ENCODE measurements at places on chromosomes 12 and 14. TPM values are rescaled to one million over a fixed set of nuclear protein-coding genes. Genes with fewer than 3 reads are reported as not detected.

The DIO3 gene
- not detected for total RNA-seq

The NPFF gene
- not detected for total RNA-seq

The SLC25A21 gene
- total RNA-seq = not detected

The FLRT2 gene
- total RNA-seq = not detected

The BEGAIN gene
- 2.4 TPM for total RNA-seq

The KRT73 gene
- total RNA-seq = 65.6 TPM

The TBX5 gene
- total RNA-seq = not detected

The RD3L gene
- total RNA-seq = not detected

The HELB gene
- 59.2 TPM for total RNA-seq

The RHEBL1 gene
- 1.8 TPM for total RNA-seq

The GALNT9 gene
- total RNA-seq = not detected

The TMX1 gene
- 13.3 TPM for total RNA-seq

The ARHGEF25 gene
- total RNA-seq = 1.2 TPM

The RNASE12 gene
- not detected for total RNA-seq

The OSBPL8 gene
- 108 TPM for total RNA-seq

The SPRYD3 gene
- 48.0 TPM for total RNA-seq

The ORAI1 gene
- 34.4 TPM for total RNA-seq

The PTGER2 gene
- total RNA-seq = 2.7 TPM

The CLEC1B gene
- 0.91 TPM for total RNA-seq

The MIP gene
- total RNA-seq = not detected

The LPAR5 gene
- 7.7 TPM for total RNA-seq

The ARHGDIB gene
- 776 TPM for total RNA-seq

The KRT6A gene
- total RNA-seq = not detected

The VAMP1 gene
- total RNA-seq = 118 TPM
